ENCODE measurements at places on chromosomes 12 and 14.

- DNase-seq, result no peak
Observed at GRCh38 chr14:74135426-74135825, 50.7 kb downstream of the LIN52 start.

DNA sequence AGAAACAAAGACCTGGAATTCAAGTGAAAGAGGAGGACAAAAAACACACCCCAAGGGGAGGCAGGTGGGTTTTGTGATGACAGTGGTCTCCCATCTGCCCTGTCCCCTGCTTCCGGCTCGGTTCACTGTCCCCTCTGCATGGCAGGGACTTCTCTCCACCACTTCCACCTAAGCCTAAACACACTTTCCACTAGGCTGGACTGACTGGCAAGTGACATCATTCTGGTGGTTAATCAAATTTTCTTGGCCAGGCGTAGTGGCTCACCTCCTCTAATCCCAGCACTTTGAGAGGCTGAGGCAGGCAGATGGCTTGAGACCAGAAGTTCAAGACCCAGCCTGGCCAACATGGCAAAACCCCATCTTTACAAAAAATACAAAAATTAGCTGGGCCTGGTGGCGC lies 11.9 kb downstream of the PLEKHG6 start:
- DNase-seq, result no peak

DNA sequence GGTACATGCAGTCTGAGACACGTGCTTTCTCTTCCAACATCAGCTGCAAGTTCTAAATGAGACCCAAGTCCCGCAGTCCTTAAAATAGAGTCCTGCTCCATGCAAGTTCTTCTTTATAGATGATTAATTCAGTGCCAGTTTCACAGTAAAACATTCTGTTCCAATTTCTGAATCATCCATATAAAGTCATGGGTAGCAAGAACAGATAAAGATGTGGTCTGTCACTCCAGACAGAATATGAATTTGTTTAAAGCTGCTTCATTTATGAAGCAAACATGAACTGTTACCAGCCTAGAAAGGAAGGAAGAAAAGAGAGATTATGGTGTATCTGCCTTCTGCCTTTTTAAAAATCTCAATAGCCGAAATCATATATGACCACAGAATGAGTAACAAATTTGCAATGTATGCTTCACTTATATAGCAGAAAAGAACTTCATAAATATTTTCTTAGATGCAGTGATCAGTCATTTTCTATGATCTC lies 83.3 kb downstream of the KITLG start:
- peak; percentile 51 for DNase-seq

GRCh38 chr14:100374876-100375265 lies 51.7 kb downstream of the SLC25A47 start:
- DNase-seq, result no peak

DNA sequence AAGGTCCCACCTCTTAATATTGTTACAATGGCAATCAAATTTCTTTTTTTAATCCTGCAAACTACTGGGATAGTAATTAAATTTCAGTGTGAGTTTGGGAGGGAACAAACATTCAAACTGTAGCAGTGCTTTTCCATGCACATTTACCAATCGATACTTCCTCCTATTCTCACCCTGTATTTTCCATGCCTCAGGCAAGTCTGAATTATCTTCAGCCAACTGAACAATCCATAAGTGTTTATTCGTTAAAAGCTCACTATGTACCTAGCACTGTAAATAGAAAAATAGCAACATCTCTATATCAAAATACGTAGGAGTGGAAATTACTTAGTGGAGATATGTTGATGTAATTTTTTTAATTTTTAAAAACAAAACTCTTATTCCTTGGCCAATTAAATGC lies 43.5 kb downstream of the CCDC177 start:
- no peak for DNase-seq

DNA sequence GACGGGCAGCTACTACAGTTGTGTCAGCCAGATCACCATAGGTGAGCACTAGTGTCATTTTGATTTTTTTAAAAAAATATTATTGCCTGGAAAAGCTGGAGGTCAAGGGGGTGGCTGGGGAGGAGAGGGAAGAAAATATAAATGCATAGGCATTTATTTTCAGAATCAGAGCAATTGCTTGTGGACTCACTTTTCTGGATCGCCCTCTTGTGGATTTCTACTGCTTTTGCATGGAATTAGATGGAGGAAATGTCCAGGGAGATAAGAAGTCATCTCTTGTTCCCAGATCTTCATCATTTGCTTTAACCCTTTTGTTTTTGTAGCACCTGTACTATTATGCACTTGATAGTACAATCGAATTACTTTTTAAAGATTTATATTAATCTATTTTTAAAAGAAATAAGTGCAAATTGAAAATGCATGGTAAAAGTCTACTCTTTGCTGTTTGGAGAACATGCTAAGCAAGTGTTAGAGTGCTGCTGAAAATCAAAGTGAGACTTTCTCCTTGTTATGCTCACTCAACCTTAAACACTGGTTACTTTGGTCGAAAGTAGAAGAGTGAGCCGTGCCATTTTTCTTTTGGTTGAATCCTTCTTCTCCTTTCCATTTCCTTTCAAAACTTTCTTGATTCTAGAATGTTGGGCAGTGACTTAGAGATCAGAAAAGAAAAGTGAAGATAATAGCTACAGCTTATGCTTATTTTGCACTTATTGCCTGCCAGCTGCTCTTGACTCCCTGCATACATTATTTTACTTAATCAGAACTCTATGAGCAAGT lies 60.6 kb upstream of the ANO4 start:
- DNase-seq, result no peak

DNA sequence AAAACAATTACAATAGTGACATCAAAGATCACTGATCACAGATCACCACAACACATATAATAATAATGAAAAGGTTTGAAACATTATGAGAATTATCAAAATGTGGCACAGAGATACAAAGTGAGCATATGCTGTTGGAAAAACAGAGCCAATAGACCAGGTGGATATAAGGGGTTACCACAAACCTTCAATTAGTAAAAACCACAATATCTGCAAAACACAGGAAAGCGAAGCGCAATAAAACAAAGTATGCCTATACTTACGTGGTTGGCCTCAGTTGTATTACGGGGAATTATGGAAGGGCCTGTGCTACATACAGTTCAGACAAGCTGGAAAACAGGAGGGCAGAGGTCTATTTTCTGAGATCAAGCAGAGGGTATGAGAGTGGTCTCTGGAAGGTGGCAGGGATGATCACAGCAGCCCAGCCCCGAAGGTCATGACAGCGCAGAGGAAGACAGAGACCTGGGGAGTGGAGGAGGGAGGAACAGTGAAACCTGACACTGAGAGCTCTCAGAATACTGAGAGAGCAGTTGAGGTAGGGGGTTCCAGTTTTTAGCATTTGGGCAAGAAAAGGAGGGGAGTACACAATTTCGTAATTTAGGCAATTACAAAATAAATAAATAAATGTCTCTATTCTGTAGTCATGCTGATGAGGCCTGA lies 41.3 kb downstream of the IFNG start:
- no peak for DNase-seq

DNA sequence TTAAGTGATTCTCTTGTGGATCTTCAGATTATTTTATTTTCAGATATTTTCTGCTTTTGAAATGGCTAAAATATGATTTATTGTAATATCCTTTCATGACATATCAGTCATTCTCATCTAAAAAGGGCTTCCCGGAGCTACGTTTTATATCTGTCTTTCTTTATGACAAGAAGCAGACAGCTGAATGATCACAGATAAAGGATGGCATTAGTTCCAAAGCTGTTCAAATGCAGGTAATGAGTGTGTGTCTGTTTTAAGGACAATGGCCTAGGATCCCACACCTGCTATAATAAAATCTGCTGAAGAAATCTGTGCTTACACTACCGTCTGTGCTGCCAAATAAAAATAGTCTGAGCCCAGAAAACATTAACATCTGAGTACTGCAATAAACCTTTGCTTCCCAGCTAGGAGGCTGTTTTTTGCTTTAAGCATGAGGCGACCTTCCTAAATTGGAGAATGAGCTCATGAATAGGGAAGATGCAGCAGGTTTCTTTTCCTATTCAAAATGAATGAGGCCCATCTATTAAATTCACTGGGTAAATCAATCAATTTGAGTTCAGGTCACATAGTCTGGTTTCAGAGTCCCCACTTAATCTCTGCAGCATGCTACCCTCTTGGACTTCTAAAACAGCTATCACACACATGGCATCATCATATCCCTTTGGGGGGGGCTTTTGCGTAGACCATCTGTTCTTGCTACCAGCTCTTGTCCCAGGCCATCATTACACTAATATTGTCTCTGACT lies 498.5 kb downstream of the NELL2 start:
- no peak for DNase-seq

DNA sequence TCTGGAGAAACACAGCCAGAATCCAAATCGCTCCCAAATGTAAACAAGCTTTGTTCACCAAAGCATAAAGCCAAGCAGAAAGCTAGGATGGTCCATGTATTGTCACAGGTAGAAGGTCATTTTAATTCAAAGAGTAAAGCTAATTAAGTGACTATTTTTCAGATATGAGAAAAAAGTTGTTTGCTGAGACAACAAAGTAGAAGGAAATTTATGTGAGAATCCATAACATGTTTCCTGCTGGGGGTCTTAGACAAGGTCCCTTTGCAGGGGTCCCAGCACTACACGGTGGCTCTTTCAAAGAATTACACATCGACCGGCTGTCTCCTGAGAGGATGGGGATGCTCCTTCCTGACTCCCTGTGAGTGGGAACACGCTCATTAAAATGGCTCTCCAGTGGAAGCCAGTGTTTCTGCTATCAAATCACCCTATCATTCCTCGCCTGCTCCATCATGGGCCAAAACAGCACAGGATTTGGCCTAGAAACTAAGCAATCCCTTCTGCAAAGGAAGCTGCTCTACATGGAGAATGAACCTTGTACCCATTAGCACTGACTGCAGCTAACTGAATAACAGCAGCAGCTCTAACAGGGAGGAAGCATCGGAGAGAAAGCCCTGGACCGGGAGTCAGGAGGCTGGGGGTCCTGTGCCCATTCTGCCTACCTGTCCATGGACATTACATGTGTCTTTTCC lies 175.3 kb downstream of the STXBP6 start:
- DNase-seq, result no peak

- no peak for DNase-seq
Observed at GRCh38 chr12:120767071-120768024, 41.7 kb downstream of the ACADS start.

- no peak for DNase-seq
Observed at GRCh38 chr14:99240627-99241324, 31.2 kb downstream of the BCL11B start.

GRCh38 chr12:122483969-122484368 lies 16.8 kb downstream of the ZCCHC8 start:
- no peak for DNase-seq

- DNase-seq, result no peak
Observed at GRCh38 chr14:91899806-91900205, 32.5 kb upstream of the TC2N start.

- no peak for DNase-seq
Observed at GRCh38 chr12:124024263-124024678, 51.3 kb downstream of the ZNF664 start.

DNA sequence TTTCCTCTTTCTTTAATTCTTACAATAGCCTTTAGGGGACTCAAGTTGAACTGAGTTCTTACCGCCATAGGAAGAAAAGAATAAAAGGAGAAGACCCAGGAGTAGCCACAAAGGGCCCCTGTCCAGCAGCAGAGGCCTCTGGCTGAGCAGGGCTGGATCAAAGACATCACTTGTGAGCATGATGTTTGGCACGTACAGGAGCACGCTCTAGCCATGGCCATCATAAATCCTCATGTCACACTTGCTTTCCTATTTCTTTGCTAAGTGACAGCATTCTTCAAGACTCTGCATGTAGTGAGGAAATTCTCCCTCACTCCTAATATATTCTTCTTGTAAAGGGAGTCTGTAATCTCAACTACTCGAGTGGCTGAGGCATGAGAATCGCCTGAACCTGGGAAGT lies 15.7 kb downstream of the CLEC4C start:
- DNase-seq, result no peak

DNA sequence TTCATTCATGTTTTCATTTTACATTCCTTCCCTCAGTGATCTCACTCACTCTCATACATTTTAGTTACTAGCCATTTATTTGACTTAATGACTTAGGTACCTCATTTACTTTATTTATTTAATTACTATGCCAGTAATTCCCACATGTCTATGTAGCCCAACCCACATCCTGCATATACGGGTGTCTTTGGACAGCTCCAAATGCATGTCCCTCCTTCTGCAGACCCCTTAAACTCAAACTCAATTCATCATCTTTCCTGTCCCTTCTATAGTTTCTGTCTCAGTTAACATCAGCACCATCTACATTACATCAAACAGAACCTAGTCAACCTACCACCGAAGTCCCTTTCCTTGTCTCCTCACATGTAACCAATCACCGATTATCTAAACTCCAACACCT lies 2.8 kb downstream of the CLEC1A start:
- no peak for DNase-seq

DNA sequence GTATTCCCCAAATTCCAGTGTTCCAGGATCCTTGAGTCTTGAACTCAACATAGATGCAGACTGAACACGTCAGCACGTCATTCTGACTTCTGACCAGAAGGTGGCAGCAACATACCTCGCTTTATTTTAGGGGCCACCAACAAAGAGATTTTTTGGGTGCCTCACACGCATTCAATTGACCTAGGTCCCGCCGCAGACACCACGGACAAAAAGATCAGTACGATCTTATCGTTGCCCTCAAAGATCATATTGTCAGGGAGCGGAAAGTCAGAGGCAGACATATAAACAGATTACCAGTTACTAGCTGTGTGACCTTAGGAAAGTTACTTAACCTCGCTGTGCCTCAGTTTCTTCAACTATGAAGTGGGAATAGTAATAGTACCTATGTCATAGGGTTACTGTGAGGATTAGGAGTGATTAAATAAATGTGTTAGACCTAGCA lies 6.5 kb upstream of the PRPH start:
- peak; percentile 71 for DNase-seq

DNA sequence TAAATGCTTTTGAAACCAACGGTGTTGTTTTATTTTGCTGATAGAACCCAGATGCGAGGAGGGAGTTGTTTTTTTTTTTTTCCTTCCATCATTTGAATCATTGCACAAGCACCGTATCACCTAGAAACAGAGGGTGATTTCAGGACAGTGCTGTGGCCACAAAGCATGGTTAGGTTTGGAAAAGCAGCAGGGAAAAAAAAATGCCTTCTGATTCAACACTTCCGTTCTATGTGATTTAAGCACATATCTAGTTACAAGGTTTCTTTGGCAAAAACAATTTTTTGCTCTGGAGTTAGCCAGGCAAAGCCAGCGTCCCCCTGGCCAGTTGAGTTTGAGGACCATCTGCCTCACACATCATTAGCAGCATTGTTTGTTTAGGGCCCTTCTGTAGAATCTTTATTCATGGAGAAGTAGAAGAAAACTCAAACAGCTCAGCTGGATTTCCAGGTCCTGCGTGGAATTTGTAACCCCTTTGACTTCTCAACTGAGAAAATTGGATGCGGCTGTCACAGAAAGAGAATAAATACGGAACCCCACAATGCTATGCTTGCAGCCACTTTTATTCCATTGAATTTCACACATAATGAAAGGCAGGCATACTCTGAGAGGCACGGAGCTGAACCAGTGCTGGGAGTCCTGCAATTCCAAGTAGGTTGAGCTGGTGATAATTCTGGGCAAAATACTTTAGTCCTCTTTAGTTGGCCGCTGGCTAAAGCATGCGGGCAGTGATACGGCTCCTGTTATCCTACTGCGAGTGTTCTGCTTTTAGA lies 17.0 kb upstream of the WNT5B start:
- no peak for DNase-seq
